ENCODE measurements at places on chromosomes 2 and 18.
A peak's percentile ranks its signal among the peaks of the same experiment; 100 is the strongest.

DNA sequence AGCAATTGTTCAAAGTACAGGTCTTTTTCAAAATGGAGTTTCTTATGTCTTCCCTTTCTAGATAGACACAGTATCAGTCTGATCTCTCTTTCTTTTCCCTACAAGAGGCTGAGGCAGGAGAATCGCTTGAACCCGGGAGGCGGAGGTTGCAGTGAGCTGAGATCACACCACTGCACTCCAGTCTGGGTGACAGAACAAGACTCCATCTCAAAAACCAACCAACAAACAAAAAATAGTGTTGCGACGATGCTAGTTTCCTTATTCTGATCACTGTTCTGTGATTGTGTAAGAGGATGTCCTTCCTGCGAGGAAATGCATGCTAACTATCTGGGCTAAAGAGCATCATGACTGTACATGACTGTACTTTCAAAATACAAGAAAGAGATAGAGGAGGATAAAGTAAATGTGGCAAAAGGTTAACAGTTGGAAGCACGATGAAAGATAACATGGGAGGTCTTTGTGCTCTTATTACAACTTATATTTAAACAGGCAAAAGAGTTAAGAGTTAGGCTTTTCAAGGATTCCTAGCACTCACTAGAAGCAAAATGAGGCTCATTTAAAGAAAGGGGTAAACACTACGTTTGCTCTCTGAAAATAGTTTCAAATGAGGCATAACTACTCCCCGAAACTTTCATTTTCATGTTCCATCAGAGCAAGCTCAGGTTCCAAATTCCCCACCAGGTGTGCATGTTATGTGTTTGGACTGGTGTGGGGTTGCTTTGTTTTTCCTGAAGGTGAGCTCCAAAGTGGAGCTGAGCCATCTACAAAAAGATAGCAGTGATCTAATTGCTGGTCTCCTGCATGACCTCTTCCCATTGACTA is 23.8 kb downstream of the SOWAHC start:
- DNase-seq = no peak

- no peak for DNase-seq
Measured at GRCh38 chr2:203578759-203579643, 43.9 kb upstream of the RAPH1 start.

- peak; percentile 15 for DNase-seq
Measured at GRCh38 chr2:227228061-227228667, 63.7 kb downstream of the COL4A3 start.

DNA sequence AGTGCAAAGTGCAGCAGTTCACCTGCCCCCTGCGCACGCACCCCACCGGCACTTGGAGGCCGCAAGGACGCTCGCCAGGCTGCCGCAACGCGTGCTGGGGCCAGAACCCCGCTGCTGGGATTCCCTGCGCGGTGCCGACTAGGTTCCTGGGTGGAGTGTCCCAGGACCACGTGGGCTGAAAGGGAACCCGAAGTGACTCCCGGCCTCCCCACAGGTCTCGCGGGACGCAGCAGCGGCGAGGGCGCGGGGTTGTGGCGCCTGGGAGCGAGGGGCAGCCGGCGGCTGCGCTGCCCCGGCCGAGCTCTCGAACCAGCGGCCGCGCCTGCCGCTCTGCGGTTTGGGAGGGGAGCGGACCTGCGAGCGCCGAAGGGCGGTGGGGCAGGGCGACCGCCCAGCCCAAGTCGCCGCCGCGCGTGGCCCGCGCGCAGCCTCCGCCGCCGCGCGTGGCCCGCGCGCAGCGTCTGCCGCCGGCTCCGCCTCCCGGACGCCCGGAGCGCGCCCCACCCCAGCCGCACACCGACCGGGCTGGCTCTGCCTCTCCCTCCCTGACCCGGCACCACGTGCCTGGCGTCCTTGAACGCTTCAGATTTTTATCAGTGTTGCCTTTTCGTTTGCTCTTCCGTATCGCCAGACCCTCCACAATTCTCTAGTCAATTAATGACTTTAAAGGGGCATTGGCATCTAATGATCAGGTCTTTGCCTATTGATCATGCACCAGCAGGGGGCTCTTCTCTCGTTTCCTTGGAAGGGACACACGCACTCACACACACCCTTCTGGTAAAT is at the start of gene FTCDNL1:
Gene FTCDNL1 (minus strand): TSS at position 475 of the 783 bp plus-strand sequence. CDS start 2,230 bp downstream, outside the sequence.
- DNase-seq = peak; percentile 71

- DNase-seq = peak; percentile 55
Measured at GRCh38 chr2:69013840-69014821, 1.2 kb downstream of the ANTXR1 start.

DNA sequence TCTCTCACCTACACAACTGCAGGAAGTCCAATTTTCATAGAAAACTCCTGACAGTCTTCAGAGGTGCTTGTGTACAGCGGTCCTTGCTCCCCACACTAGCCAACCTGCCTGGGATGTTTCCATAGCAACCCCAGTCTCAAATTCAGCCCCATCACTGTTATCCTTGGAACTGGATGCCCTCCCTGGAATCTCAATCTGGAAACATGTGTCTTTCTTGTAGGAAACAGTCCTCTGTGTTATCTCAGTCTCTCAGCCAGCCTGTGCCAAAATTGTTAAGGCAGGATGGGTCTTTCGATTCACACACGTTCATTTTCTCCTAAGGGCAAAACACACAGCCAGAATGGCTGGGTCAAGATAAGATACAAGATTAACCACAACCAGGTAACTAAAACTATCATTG is 295.5 kb upstream of the RND3 start:
- DNase-seq = no peak

DNA sequence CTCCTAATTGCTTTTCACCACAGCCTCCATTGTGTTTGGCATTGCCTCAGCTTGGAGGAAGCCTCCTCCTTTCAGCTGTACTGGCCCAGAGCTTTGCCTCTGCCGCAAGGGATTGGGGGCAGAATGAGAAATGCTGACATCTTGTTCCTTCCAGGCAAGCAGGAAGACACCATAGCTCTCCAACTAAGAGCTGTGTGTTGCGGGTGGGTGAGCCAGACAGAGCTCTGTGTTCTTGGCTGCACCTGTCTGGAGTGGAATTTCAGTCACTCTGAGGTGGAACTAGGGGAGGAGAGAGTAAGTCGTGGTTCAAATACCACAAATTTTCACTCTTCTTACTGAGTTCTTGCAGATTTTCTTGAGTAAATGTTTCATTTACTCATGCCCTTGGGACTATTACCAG is 36.6 kb upstream of the KCNF1 start:
- DNase-seq = no peak

GRCh38 chr18:44411262-44411905 is 269.3 kb upstream of the SETBP1 start:
- DNase-seq = no peak

DNA sequence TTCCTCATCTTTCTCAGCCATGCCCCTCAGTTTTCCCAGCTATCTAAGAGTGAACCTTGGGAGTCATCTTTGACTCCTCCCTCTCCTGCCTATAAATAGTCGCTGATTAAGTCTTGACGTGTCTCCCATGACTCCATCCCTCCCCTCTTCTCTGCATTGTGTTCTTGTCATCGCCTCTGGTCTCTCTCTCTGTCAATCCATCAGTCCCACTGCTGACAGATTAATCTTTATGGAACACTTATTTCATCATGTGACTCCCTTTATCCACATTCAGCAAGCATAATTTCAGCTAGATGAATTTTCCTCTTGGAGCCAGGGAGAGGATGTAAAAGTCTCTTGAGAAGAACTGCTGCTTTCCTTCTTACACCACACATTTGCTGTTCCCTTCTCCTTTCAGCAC is 9.4 kb downstream of the ADAM23 start:
- DNase-seq = no peak

DNA sequence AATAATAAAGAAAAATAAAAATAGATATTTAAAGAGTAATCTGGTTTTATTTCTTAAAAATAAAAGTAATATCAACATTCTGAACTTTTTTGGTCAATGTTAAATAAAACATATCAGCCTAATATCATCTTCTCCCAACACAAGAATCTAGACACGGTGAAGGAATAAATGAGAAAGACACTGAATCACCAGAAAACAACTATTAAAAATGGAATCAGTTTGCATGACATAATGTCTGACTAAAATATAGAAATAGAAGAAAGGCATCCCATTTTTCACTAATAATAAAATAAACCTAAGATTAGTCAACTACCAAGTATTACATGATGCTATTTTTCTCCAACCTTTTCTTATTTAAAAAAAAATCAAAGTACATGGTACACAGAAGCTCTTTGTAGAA is 30.8 kb upstream of the TNFAIP6 start:
- no peak for DNase-seq

- DNase-seq = no peak
Measured at GRCh38 chr2:73218298-73218697, 4.3 kb downstream of the SMYD5 start.

- DNase-seq = no peak
Measured at GRCh38 chr18:49021076-49021432, 70.3 kb upstream of the SMAD7 start.

DNA sequence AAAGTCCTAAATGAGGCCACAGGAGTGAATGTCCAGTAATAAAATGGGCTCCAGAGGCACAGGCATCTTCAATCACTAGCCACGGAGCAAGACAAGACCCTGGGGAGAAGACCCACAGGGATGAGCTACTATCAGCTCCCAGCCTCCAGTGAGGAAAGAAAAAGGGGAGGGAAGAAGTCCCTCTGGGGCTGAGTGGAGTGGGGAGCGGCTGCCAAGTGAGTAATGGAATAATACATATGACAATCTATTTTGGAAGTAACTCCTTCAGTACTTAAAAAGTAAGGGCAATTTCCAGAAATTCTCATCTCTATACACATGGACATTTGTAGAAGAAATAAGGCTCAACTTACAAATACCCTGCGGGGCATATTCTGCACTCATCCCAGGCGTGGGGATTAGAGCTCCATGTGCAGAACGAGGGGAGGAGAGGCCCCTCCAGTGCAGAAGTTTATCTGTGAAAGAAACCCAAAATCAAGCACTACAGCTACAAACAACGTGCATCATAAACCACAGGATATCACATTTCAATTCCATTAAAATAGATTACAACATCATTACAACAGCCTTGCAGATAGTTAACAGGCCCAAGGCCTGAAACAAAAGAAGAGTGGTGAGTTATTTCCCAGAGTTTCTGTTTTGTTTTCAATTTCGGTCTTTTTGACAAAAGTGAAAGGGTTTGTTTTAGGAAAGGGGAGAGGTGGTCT is 84.9 kb downstream of the BCL11A start:
- no peak for DNase-seq

- no peak for DNase-seq
Measured at GRCh38 chr18:73691118-73691517, 456.5 kb downstream of the FBXO15 start.

GRCh38 chr2:33223856-33224255 is 252.6 kb upstream of the RASGRP3 start:
- DNase-seq = no peak

DNA sequence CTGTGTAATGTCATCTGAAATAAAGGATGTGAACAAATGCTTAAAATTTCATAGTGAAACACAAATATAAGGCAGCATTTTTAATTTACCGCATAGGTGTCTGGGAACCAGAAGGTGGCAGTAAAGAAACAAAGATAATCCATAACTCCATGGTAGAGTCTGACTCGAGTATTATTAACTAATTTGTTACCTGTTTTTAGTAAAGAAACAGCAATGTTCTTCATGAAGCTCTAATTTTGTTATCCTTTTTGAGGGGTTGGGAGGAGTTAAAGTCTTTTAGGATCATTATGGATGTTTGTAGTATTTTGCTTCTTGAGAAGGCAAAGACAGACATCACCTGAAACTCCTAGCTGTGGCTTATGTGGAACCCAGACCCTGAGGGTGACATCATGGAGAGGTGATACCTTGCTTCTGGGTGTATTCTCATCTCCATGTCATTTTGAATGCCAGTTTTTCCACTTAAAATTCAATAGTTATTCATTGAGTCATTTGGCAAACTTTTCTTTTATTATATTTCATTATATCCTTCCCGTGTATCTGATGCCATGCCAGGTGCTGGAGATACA is 286.2 kb upstream of the EPAS1 start:
- DNase-seq = peak; percentile 56

DNA sequence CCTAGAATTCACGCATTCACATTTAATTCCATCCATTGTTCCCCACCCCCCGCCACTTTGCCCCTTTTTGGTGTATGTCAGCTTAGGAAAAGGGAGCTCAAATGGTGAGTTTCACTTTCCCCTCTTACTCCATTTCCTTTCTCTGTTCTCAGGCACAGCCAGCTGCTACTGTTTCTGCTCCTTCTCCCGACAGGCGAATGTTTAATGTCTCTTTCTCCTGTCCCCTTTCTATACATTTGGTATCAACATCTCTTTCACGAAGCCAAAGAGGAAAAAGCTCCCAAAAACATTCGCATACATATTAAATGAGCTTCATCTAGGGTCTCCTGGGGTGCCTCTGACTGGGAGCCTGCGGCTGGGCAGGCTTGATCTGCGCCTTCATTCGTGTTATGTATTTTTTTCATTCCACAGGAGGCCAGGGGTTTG is 124.2 kb upstream of the SATB2 start:
- no peak for DNase-seq

DNA sequence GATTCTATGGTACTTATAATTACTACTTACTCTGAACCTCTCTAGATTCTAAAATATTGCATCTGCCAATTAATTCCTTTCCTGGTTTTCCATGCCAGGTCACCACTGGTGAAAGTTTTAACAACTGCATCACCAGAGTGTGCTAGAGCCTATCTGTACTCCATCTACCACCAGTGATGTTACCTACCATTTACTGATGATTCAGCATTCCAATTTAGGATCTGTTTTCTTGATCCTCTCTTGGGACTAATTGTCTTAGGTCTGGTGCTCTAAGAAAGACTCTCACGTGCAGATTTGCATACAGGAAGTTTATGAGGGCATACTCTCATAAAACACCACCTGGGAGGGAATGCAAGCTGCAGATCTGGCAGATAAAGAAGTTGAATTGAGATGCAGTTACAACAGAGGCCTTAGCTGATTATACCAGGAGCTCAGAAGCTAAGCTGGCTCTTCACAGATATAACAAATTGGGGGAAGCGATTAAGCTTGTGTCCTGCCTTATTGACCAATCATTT is 347.6 kb upstream of the VRK2 start:
- no peak for DNase-seq

GRCh38 chr2:77578354-77578753 is 56.2 kb upstream of the LRRTM4 start:
- no peak for DNase-seq

DNA sequence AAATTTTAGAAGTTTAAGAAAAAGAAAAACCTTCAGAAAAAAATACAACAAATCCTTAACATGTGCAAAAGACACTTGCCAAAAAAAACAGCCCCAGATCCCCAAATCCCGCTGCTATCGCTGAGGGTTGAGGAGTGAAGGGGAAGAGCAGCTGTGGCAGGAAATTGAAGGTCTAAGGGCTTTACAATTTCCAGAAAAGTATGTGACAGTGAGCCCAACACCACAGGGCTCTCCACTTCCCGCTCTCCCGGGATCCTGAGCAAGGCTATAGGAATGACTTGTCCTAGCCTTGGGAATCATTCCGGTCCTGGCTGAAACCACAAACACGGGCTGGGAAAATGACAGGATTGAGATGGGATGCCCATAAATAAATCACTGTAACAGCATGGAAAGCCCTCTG is 191.4 kb downstream of the TMEM163 start:
- no peak for DNase-seq

DNA sequence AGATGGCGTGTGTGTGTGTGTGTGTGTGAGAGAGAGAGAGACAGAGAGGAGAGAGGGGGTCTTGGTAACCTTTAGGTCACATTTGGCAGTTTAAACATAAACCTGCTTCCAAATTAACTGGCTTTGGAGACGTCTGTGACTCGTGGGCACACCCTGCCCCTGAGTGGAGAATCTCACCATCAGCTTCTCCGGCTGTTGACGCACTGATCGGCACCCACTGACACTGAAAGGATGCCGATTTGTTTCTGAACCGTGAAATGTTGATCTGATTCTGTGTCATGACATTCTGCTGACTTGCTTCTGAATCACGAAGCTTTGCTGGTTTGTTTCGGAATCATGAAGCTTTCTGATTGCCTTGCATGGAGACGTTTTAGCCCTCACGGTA is 114.7 kb downstream of the RTP5 start:
- DNase-seq = no peak

All from NCI-H1694 (cell line).